Stimulated activated CD4-positive, alpha-beta T cell treated with anti-CD3 and anti-CD28 coated beads, Interleukin-12 subunit alpha, Interleukin-12 subunit beta, amount 100 ng/mL, for 24 hours (primary cell): ENCODE measurements at places on chromosomes 7 and 10.

DNA sequence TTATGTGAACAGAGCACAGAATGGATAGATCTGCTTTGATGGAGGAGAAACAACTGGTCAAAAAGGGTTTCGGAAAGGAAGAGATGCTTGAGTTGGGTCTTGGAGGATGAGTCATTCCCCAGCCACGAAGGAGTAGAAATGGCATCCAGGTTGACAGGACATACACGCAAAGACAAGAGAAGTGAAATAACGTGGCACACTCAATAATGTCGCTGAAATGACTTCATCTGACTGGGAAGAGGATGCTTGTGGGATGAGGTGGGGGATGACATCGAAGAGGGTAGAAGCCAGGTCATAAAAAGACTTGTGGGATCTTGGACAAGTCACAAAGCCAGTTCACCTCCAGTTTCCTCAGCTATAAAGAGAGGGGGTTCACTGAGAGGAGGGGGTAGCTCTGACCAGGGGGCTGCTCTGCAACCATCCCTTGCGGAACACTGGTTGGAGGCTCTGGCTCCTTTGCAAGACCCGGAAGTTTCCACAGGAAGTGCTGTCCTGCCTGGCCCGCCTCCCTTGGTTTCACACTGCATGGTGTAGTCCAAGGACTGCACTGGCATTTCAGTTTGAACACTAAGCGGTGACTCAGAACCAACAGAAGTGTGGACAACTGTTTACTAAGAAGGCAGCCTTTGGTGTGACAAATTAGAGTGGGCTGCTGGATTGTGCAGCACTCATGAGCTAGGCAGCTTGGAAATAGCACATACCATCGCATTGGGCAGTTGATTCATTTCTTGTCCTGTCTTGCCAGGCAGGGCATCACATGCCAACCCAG is 189.9 kb upstream of the ADO start:
- no peak for DNase-seq

DNA sequence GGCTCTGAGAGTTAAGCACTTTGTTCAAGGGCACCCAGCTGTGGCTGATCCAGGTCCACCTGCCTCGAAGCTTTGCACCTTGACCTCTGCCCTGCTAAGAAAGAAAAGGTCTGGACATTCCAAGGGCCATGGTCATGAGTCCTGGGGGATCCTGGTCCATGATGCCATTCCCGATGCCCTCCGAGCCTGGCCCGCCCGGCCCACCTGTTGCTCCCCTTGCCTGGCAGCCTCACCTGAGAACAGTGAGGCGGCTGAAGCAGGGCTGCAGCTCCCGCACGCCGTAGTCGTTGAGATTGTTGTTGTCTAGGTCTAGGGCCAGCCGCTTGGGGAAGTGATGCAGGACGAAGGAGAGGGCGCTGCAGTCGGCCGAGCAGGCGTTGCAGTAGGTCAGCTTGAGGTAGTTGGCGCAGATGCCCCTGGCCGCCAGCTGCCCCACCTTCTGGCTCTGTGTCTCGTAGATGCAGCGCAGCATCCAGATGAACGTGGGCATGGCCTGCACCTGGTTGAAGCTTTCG is 27.5 kb downstream of the NOD1 start:
- DNase-seq, result no peak

DNA sequence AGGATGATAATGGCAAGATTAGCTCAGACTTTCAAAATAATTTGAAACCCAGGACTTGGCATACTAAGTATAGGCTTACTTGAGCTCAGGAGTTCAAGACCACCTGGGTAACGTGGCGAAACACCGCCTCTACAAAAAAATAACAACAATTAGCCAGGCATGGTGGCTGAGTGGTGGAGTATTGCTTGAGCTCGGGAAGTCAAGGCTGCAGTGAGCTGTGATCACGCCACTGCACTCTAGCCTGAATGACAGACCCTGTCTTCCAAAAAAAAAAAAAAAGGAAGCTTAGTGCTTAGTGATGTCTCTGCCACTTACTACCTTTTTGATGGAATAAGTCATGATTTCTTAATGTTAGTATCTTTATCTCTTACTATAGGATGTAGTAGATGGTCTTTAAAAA is 25.5 kb downstream of the RABGEF1 start:
- DNase-seq, result no peak

DNA sequence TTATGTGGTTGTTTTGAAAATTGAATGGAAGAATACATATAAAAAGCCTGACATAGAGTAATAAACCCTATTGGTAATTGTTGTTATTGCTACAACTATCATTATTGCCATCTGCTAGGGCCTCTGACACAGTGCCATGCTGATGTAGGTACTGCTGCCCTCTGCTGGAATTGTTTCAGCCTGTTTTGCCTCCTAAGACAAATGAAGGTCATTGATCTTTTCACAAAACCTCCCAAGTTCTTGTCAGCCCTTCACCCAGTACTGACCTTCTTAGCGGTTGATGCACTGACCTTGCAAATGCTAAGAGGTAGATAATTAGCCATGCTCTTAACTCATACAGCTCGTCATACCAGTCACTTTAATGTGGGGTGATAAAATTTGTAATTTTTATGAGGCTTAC is 975.2 kb downstream of the SORCS1 start:
- DNase-seq, result peak; percentile 6
